ENCODE measurements at places on chromosomes 3 and 15.

GRCh38 chr3:183513046-183513706 is 42.3 kb downstream of the KLHL6 start:
- peak; percentile 39 for DNase-seq

- no peak for DNase-seq
These were observed 179.4 kb downstream of the VGLL4 start for GRCh38 chr3:11464356-11464755.

- DNase-seq: no peak
These were observed 138.5 kb downstream of the NECTIN3 start for GRCh38 chr3:111210003-111210711.

- DNase-seq: no peak
These were observed 155.1 kb downstream of the MAGI1 start for GRCh38 chr3:65883613-65884012.

DNA sequence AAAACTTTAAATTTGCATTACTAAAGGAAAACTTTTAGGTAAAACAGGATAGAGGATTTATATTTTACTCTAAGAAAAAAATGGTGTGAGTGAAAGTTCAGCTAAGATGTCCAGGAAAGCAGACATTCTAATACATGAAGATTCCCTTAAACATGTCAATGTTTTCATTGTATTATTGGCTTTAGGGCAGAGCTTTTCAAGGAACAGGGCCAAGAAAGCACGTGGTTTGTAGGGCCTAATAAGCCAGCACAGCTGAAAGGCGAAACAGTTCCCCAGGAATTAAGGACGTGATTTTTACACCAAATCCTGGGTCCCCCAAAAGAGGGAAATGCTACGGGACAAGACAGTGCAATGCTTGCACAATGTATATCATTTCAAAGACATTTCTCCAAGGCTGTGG is 48.6 kb upstream of the MKRN3 start:
- no peak for DNase-seq

DNA sequence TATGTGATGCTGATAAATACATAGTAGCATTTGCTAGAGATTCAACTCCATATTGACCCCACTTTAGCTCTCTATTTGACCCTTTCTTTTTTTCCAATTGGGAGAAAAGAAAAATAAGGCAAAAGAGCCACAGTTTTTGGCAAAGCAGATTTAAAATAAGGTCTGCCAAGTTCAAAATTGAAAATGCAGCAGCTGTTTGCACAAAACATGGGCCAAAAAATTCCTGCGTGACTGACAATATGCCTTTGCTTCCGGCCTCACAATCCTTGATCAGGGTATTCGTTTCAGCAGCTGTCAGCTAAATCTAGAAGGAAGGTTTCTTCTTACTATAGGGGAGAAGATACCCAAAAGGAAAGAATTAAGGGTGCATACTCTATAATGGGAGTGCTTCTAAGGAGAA is 563.5 kb upstream of the CCDC54 start:
- no peak for DNase-seq

GRCh38 chr3:67601919-67602608 is 52.3 kb downstream of the SUCLG2 start:
- DNase-seq: no peak

DNA sequence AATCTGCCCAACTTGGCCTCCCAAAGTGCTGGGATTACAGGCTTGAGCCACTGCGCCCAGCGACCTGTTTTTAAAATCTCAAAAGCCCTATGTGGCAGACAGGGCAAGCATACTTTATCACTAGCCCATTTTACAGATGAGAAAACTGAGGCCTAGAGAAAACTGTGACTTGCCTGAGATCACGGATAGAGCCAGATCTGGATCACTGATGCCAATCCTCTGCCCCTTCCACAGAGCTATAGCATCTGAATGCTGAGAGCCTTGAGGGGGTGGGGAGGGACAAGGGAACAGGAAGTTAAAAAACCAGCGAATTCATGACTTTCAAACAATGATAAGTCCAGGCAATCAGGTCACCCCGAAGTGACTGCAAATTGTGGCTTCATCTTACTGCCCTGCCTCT is 7.3 kb downstream of the ANKRD63 start:
- DNase-seq: no peak

DNA sequence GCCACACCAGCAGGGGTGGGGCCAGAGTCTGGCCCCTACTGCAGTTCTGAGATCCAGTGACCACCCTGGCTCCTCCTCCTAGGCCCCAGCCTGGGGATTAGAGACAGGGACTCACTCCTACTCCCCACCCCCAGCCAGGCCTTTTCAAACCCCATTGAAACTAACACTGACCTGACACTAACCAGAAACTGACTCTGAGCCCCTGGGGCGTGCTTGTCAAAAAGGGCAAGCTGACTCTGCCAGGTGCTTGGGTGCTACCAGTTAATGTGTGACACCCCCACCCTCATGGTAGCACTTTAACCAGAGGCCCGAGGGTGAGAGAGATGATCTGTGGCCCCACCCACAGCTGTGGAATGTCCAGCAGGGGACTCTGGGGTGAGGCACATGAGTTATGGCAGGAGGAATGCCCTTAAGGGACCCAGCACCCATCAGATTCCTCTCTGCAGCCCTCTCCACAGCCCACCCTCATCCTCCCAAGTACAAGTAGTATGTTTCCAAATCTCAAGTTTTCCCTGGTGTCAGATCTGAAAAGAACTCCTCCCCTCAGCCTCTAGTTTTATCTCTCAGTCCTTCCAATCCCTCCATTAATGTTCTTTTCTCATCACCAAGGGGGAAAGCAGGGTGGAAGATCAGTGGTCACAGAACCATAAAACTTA is 1.4 kb downstream of the PTH1R start:
- no peak for DNase-seq

DNA sequence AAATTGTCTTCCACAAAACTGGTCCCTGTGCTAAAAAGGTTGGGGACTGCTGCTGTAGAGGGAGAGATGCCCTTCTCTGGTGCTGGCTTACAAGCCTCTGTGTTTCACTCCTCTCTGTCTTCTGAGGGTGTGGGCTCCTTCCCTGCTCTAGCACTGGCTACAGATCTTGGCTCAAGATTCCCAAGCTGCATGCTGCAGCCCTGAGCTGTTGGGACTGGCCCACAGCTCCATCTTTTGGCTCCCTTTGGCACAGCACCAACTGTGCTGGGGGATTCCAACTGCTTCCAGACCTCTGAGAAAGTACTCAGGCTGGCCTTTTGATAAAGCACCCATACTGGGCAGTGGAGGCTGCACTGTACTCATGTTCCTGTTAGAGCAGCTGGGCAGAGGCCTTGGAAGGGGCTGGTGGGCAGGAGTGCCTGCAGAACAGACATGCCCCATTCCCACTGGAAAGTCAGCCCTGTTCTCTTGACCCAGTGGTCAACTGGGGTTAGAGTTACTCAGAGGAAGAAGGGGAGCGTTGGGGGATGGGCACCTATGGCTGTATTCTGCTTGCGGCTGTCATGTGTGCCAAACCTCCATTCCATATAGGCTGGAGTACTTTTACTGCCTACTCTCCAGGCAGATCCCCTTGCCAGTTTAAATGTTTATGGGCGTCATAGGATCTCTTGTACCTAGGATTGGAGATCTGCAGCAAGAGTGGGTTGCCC is 55.7 kb downstream of the GALK2 start:
- no peak for DNase-seq

DNA sequence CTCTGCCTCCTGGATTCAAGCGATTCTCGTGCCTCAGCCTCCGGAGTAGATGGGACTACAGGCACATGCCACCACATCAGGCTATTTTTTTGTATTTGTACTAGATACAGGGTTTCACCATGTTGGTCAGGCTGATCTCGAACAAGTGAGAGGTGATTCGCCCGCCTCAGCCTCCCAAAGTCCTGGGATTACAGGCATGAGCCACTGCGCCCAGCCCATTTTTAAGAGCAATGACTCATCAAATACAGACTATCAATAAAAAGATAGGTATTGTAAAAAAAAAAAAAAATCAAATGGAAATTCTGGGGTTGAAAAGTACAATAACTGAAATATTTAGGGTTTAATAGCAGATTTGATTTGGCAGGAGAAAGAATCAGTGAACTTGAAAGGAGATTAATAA is 129.0 kb downstream of the TJP1 start:
- no peak for DNase-seq

GRCh38 chr3:148459931-148460513 is 237.7 kb upstream of the AGTR1 start:
- no peak for DNase-seq

DNA sequence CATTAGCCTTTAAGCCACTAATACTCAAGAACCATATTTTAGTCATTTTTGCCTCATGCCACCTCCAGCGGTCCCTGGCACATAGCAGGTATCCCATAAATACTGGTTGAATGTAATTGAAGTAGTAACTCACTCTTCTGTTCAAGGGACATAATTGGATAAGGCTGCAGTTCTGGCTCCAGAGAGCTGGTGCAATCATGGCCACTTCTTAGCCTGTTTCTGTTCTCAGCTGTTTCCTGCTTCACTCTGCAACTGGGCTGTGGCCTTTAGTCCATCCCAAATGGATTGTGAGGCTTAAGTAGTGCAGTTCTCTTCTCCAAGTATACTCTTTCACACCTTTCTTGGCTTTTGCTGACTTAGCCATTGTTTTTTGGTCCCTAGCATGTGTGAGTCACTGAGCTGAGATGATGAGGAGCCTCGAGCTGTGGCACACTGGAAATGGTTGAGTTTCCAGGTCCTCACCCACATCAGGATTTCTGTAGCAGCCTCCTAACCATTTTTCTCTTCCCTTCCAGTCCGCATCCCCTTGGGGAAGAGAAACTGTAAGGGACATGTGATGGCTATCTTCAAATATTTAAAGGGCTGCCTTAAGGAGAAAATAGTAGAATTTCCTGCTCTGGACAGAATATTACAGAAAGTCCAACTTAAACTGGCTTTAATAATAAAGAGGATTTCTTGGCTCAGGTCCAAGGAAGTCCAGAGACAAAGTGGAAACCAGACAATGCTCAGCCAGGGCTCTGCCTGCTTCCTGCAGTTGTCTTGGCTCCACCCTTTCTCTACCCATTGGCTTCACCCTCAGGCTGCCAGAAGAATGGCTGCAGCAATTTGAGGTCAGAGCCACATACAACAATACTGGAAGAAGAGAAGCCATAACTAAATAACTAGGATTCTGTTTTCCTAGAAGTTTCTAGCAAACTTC is 305.4 kb upstream of the ROPN1 start:
- DNase-seq: no peak

DNA sequence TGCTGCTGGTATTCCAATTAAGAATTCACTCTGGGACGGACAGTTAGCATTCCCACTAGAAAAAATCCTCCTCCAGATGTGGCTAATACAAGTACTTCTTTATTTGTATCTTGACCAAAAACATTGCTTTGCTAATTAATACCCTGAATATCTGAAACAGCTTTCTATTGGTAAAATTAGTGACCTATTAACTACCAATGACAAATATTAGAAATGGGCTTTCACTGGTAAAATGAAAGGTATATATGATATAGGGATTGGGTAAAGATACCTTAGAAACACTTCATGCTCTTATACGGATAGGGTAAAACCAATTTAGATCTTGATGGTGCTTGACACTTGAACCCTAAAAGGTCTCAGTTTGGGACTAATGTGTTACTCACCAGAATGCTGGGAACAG is 52.3 kb downstream of the CRTAP start:
- DNase-seq: no peak

DNA sequence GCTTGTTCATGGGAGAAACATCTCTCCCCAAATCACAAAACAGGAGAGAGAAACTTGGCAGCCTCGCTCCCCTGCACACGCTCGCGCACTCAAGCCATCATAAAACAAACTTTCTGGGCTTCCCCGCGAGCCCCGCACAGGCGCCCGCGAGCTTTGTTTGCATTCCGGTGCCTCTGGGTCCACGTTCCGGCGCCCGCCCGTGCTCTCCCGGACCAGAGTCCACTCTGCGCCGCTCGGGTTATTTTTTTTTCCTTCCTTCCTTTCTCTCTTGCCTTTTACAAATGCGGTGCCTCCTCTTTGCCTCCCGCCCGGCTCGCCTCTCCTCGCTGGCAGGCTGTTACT is 363 bp downstream of the MAGI1 start:
- no peak for DNase-seq

GRCh38 chr3:129613367-129613740 is 6.9 kb upstream of the PLXND1 start:
- DNase-seq: no peak

- no peak for DNase-seq
These were observed 73.4 kb downstream of the BLM start for GRCh38 chr15:90790561-90790960.

- DNase-seq: no peak
These were observed 7.9 kb upstream of the LEKR1 start for GRCh38 chr3:156818273-156818651.

- no peak for DNase-seq
These were observed 362.3 kb upstream of the GOLIM4 start for GRCh38 chr3:168457954-168458539.

GRCh38 chr3:16697443-16698147 is 92.4 kb upstream of the DAZL start:
- DNase-seq: no peak

DNA sequence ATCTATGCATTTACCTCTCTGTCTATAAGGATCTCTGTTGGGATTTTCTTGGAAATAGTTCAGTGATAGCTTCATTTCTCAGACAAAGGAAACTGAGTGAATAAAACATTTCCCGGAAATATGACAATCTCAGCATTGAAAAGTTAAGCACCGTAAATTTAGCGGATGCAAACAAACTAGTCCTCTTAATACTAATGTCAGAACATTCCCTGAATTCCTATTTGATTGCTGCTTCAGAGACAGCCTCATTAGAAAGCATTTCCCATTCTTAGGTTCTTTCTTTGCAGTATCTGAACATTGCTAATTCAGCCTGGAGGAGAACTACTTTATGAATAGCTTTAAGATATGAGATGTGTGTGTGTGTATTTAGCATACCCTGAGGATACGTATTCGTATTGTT is 101.3 kb downstream of the NR2F2 start:
- no peak for DNase-seq

GRCh38 chr3:49602877-49603411 is 48.7 kb downstream of the BSN start:
- peak; percentile 53 for DNase-seq

DNA sequence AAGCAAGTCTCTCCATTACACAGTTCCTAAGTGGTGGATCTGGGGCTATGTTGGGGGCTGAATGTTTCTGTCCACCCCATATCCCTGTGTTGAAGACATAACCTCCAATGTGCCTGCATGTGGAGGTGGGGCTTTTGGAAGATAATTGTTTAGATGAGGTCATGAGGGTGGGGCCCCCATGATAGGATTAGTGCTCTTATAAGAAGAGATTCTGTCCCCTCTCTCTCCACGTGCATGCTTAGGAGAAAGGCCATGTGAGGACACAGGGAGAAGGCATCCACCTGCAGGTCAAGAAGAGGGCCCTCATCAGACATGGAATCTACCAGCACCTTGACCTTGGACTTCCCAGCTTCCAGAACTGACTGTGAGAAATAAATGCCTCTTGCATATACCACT is 231.0 kb upstream of the CHRNA7 start:
- no peak for DNase-seq

- no peak for DNase-seq
These were observed 418.3 kb downstream of the OTOL1 start for GRCh38 chr3:161914703-161915417.

GRCh38 chr15:74381481-74381880 is 14.0 kb upstream of the CYP11A1 start:
- DNase-seq: no peak

- DNase-seq: no peak
These were observed 50.4 kb upstream of the CMSS1 start for GRCh38 chr3:99767291-99767690.

- DNase-seq: no peak
These were observed 18.9 kb downstream of the SH3BP5 start for GRCh38 chr3:15313461-15313860.

- peak; percentile 36 for DNase-seq
These were observed 542 bp downstream of the ACAA1 start for GRCh38 chr3:38136393-38136776.

Data from activated naive CD8-positive, alpha-beta T cell treated with anti-CD3 and anti-CD28 coated beads, Interleukin-2, amount 50 U/mL, for 24 hours (primary cell).